ENCODE measurements at places on chromosomes 2 and 18. TPM values are rescaled to one million over a fixed set of nuclear protein-coding genes. Genes with fewer than 3 reads are reported as not detected.

DNA sequence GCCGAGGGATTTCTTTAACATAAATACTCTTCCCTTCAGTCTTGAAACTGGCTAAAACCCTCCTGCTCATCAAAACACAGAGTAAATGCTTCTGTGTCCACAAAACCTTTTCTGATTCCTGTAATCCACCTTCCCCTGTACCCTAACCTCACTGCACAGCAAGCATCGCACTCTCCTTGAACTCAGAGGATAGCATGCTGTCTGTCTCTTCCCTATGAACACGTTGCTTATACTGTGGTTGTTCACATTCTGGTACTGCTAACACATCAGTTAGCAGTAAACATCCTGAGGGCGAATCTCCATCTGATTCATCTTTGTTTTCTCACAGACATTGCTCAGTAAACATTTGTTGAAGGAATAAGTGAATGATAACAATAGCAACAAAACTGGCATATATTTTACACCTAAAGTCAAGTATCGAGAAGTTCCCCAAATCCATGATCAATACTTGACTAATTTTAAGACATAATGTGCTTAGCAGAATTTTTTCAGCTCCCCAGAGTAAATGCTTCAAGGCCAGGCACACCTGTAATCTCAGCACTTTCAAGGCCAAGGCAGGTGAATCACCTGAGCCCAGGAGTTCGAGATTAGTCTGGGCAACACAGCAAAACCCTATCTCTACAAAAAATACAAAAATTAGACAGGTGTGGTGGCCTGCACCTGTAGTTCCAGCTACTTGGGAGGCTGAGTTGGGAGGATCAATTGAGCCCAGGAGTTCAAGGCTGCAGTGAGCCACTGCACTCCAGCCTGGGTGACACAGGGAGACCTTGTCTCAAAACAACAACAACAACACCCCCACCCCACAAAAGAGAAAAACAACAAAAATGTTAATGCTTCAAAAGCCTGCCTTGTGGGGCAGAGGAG lies 45.6 kb upstream of the LPIN2 start:
- no peak overlapping the region for H3K4me3 ChIP-seq
- no peak for DNase-seq
- peaks cover 11% of the 10 kb centered on the region for H3K4me1 ChIP-seq

- H3K27ac ChIP-seq = no peak overlapping the region
- no peaks in the 10 kb centered on the region for H3K4me1 ChIP-seq
- H3K27me3 ChIP-seq = no peaks in the 10 kb centered on the region
- no peak for DNase-seq
- no peaks in the 10 kb centered on the region for H3K36me3 ChIP-seq
- no peak overlapping the region for H3K4me3 ChIP-seq
These were observed 118.9 kb downstream of the ACAA2 start for GRCh38 chr18:49694402-49694801.

DNA sequence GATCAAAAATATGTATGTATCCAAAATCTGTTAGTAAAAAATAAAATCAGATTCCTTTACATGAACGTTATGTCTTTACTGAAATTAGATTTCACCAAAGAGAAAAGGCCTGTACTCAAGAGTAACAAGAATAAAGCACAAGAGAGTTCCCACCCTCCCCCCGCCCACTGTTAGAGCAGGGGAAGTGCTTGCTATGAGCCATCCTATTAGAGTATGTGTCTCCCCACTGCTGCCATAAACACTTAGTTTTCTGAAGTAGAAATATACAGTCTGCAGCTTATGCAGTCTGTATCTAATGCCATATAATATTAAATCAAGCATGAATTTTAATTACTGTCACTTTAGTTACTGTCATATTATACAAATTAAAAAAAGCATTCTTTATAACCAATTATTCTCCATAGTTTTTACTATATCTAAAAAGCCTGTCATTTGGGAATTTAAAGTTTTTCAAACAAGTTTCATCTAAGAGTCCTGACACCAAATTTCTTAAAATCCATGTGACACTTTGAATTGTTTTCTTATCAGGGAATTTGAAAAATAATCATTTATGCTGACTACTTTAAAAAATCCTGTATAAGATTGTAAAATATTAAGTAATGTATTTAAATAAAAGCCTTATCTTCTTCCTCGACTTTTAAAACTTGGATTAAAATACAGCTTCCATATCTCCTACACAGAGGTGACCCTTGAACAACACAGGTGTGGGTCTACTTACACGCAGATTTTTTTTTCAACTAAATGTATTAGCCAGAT lies 51.8 kb upstream of the GPR75 start:
- H3K27me3 ChIP-seq = no peaks in the 10 kb centered on the region
- H3K4me3 ChIP-seq = no peak overlapping the region
- H3K27ac ChIP-seq = no peak overlapping the region
- H3K36me3 ChIP-seq = peaks cover 32% of the 10 kb centered on the region
- H3K4me1 ChIP-seq = no peaks in the 10 kb centered on the region
- no peak for DNase-seq

KCNIP3 gene
- total RNA-seq = 2.2 TPM

IL36G gene
- total RNA-seq = not detected

EVX2 gene
- not detected for total RNA-seq

PKDCC gene
- 60.6 TPM for total RNA-seq

NFATC1 gene
- total RNA-seq = 19.1 TPM

All from transverse colon (tissue), 4 donors.